ENCODE measurements at places on chromosomes 11 and 22.

DNA sequence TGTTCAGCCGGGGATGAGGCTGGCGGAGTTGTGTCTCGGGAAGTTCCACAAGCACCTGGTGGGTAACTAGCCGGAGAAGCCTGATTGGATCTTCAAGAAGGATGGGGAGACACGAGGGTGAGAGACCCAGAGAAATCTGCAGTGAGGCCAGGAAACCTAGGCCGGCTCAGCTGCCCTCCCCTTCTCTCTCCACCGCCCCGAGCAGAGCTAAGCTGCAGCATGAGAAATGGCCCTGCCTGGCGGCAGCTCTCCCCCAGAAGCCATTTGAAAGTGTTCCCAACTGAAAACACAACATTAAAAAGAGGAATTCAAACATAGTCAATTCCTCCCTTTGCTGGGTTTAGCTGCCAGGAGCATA, 77.8 kb upstream of the SHISAL1 start:
- no peak for DNase-seq

- no peak for DNase-seq
Measured at GRCh38 chr11:11534981-11535380, 86.8 kb downstream of the GALNT18 start.

DNA sequence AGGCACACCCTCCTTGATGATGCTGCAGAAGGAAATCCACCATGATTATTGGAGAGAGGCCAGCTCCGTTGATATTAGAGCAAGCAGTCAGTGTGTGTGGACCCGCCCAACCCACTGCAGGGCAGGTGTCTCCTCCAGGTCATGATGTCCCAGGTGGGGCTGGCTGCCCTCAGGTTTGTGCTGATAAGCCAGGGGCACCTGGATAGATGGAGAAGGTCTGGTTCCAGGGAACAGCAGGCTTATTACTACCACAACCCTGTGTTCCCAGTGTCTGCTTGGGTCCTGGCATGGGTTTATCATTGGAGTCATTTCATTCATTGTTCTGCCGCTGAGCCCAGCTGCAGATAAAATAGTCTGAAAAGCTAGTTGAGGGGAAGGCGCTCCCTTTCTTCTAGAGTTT, 181.1 kb upstream of the NECTIN1 start:
- DNase-seq, result no peak

DNA sequence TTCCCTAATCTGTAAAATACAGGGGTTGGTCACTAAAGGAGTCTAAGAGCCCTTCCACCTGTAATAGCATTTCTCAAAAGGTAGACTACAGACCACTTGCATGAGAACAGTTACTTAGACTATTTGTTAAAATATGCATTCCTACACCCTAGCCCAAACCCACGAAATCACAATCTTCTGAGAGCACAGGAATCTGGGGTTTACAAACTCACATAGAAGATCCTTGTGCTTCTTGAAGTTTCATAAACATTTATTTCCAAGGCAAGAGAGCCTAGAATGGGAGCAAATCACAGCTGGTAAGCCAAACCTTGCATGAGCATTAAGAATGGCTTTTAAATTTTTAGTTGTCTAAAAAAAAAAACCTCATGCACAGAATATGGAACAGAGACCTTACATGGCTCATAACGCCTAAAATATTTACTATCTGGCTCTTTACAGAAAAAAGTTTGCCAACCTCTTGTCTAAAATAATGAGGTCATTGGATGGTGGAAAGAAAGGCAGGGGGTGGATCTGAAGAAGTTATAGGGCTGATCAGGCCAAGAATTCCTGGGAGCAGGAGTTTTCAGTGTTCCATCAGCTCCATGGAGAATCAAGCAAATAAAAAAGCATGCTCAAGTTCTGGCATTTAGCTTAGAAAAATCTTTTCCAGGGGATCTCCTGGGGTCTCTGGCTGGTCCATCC, 133.4 kb downstream of the CCDC34 start:
- DNase-seq, result no peak

- DNase-seq, result no peak
Measured at GRCh38 chr22:19721330-19722177, 1.8 kb upstream of the GP1BB start.

- DNase-seq, result no peak
Measured at GRCh38 chr11:26651916-26652315, 69.9 kb downstream of the SLC5A12 start.

DNA sequence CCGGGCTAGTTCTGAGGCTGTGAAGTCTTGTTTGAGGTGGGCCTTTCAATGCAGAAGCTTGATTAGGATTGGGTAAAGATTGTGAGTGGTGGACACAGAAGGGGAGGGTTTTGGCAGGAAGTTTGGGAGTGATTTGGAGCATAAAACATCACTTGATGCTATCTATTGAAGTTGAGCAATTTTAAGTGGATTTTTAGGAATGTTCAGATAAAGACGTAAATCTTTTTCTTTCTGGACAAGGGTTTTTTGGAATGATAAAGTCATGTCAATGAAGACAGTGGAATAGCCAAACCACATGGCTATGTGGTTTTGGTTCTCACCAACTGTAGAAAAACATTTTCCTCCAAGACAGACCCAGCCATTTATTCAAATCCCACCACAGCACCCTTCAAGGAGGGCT, 111.2 kb upstream of the SNX19 start:
- DNase-seq, result no peak

- no peak for DNase-seq
Measured at GRCh38 chr11:4647766-4648165, 4.0 kb downstream of the OR51E1 start.

GRCh38 chr11:68159665-68160064, 38.5 kb upstream of the CHKA start:
- DNase-seq, result no peak

- DNase-seq, result no peak
Measured at GRCh38 chr11:64208796-64209562, 2.5 kb downstream of the FERMT3 start.

DNA sequence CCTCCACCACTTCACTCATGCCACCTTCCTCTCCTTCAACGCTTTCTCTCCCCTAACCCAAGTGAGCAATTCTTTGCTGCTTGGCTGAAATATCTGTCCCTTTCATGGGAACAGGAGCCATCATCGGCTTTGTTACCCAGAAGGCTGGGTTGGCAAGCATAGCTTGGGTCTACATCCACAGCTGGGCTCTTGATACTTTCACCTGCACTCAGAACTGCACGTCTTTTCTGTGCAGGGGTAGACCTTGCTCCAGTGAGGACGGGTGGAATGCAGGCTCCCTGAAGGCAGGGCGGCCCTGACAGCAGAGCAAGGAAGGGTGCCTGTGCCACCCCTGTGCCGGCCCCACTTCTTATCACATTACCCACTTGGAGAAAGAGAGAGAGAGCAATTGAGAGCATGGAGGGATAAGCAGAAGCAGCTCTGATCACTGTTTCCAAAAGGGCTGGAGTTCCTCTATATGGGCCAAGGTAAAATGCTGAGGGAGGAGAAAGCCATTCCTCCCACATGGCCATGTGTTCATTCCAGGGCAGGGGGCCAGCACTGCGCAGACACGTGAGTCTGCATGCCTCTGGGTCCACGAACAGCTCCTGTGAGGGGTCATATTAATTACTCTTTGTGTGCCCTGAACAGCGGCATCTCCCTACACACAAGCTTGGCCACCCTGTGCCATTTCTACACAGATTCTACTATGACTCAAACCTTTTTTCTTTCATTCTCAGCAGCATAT, 181.8 kb downstream of the BUD13 start:
- no peak for DNase-seq

DNA sequence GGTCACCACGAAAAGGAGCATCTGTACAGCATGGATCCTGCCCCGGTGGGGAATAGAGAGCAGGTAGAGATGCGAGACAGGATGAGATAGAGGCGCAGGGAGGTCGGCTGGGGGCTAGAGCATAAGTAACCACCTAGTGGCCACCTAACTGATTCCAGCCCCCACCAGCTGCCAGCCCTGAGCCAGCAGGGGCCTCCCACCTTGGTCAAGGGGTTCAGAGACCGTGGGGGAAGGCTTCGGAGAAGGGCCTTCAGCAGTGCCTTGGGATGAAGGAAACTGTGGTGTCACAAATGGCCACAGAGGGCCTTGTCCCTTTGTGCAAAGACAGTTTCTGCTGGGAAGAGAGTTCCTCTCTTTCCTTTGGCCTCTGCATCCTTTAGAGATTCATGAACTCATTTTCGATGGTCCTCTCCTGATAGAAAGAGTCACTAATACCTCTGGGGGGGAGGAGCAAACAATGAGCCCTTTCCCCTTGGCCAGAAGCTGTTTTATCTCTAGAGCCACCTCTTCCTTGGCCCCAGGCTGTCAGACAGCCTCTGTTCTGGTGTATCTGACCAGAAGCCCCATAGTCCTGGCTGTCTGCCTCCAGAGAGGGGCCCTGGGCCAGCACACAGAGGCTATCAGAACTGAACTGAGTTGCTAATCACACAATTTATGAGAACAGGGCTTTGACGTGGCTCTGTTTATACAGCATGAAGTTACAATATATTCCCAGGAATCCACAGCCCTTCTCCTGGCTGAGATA, 146.0 kb downstream of the PARVA start:
- no peak for DNase-seq

DNA sequence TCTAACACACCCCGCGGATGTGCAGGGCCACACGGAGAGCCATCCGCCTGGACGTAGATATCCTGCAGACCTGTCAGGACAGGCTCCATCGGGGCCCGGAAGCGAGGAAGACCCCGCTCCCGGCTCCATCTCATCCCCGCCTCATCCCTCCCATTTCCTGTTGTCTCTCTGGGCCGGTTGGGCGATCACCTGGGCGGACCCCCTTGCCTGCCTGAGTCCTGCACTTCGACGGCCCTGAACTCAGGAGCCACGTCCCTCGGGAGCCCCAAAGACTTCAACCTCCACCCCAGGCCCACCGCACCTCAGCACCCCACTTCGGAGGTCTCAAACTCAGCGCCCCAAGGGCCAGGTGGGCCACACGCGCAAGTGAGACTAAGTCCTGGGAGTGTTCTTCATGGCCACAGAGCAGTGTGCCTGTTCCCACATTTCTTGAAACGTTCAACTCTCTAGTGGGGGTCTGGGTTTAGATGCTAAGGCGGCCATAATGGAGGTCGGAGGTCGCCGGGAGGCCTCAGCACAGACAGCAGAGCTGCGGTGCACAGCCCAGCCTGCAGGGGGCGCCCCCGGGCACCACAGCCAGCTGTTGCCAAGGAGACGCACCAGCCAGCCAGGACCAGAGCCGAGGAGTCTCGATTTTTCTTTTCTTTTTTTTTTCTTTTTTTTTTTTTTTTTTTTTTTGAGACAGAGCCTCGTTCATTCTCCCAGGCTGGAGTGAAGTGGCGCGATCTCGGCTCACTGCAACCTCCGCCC, 26.0 kb upstream of the FADD start:
- DNase-seq, result peak; percentile 48

DNA sequence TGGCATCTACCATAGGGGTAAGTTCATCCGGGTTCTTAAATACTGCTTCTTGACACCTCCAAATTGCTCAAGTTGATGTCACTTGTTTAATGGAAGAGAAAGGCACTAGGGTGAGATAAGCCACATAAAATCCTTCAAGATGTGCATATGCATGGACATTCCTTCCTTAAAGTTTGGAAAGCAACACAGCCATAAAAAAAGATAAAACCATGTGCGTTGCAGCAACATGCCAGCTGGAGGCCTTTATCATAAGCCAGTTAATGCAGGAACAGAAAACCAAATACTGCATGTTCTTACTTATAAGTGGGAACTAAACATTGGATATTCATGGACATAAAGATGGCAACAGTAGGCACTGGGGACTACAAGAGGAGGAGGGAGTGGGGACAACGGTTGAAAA, 8.0 kb upstream of the IL18BP start:
- no peak for DNase-seq
